ENCODE measurements at places on chromosomes 16 and 17.

- no peaks in the 10 kb centered on the region for H3K4me1 ChIP-seq
- H3K27me3 ChIP-seq: no peaks in the 10 kb centered on the region
- H3K36me3 ChIP-seq: no peaks in the 10 kb centered on the region
- H3K4me3 ChIP-seq: no peak overlapping the region
Measured at GRCh38 chr16:55559933-55560516, 6.5 kb upstream of the CAPNS2 start.

GRCh38 chr17:79919862-79920720, 80.9 kb upstream of the CBX4 start:
- H3K27me3 ChIP-seq: no peaks in the 10 kb centered on the region
- no peaks in the 10 kb centered on the region for H3K36me3 ChIP-seq
- H3K4me1 ChIP-seq: no peaks in the 10 kb centered on the region
- no peak overlapping the region for H3K4me3 ChIP-seq
- no peak overlapping the region for H3K27ac ChIP-seq

GRCh38 chr16:9922441-9922840, 259.8 kb downstream of the GRIN2A start:
- no peak overlapping the region for H3K27ac ChIP-seq
- H3K36me3 ChIP-seq: no peaks in the 10 kb centered on the region
- H3K4me3 ChIP-seq: no peak overlapping the region
- no peak for DNase-seq
- H3K27me3 ChIP-seq: no peaks in the 10 kb centered on the region

DNA sequence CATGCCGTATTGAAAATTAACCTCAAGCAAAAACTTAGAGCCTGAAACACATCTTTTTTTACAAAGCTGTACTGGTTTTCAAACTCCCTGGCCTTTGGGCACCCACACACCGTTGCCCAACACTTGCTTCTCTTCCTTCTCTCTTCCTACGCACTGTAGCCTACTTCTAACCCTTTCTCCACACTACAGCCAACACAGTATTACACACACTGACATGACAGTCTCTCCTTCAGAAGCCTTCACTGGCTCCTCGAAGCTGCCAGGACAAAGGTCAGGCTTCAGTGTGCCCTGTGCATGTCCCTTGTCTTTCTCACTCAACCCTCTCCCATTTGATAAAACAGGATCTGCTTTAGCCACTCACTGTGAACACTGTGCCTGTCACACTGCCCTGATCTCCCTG, 8.0 kb downstream of the FANCA start:
- no peaks in the 10 kb centered on the region for H3K36me3 ChIP-seq
- H3K4me1 ChIP-seq: no peaks in the 10 kb centered on the region
- DNase-seq: no peak

DNA sequence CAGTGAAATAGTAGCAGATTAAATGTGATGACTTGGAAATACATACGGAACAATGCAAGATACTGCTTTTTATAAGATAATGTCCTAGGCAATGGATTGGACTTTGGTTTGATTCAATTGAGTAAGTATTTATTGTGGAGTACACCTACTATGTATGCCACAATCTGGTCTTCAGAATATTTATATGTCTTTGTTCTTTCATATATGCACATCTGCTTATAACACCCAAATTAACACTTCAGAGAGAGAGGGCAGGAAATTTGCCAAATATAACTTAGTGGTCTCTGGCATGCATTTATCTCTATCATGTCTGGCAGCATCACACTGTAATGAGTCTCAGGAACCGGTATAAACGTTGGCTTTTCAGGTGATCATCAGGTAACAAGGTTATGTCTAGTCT, 16.9 kb downstream of the RPGRIP1L start:
- no peaks in the 10 kb centered on the region for H3K36me3 ChIP-seq
- no peak overlapping the region for H3K4me3 ChIP-seq
- no peaks in the 10 kb centered on the region for H3K4me1 ChIP-seq

DNA sequence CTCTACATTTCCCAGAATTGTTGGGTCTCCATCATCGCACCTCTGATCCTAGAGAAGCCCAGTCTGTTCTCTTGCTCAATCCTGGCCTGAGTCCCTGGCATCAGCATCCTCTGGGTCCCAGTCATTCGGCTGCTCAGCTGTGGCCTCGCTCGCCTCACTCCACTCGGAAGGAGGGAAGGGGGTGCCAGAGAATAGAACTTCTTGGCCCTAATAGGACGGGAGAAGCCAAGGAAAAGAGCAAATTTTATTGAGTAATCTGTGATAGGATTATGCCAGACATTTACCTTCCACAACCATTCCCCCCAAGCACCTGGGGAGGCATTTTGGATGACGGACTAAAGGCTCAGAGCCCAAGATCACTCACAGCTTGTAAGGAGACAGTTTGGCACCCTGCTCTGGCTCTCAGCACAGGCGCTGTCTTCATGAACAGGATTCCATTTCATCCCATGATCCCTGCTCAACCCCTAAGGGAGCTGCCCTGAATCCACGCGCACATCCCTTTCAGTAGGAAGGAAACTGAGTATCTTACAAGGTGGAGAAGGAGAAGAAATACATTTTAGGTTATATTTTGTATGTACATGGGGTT, 498 bp upstream of the CLEC10A start:
- no peak for DNase-seq
- H3K36me3 ChIP-seq: no peaks in the 10 kb centered on the region
- peaks cover 12% of the 10 kb centered on the region for H3K4me1 ChIP-seq
- H3K27me3 ChIP-seq: peaks cover 4% of the 10 kb centered on the region
- H3K4me3 ChIP-seq: no peak overlapping the region

DNA sequence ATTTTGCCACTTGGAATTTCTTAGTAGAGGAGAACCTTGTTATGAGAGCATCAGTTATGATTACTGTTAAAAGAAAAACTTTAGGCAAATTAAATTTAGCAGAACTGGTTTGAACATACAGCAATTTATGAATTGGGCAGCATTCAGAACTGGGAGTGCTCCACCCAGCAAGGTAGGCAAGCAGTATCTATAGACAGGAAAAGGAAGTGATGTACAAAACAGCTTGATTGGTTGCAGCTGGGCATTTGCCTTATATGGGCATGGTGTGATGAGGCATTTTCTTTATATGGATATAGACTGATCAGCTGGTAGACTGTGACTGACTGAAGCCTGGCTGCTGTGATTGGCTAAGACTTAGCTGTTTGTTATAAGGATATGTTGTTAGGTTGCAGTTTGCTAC, 17.6 kb upstream of the CYLD start:
- H3K4me1 ChIP-seq: peaks cover 7% of the 10 kb centered on the region
- H3K27me3 ChIP-seq: no peaks in the 10 kb centered on the region
- H3K27ac ChIP-seq: no peak overlapping the region
- no peak overlapping the region for H3K4me3 ChIP-seq

- no peak for DNase-seq
- H3K36me3 ChIP-seq: no peaks in the 10 kb centered on the region
- H3K27ac ChIP-seq: no peak overlapping the region
- H3K4me1 ChIP-seq: no peaks in the 10 kb centered on the region
- no peaks in the 10 kb centered on the region for H3K27me3 ChIP-seq
Measured at GRCh38 chr16:65808790-65809189, 557.7 kb upstream of the CDH5 start.

DNA sequence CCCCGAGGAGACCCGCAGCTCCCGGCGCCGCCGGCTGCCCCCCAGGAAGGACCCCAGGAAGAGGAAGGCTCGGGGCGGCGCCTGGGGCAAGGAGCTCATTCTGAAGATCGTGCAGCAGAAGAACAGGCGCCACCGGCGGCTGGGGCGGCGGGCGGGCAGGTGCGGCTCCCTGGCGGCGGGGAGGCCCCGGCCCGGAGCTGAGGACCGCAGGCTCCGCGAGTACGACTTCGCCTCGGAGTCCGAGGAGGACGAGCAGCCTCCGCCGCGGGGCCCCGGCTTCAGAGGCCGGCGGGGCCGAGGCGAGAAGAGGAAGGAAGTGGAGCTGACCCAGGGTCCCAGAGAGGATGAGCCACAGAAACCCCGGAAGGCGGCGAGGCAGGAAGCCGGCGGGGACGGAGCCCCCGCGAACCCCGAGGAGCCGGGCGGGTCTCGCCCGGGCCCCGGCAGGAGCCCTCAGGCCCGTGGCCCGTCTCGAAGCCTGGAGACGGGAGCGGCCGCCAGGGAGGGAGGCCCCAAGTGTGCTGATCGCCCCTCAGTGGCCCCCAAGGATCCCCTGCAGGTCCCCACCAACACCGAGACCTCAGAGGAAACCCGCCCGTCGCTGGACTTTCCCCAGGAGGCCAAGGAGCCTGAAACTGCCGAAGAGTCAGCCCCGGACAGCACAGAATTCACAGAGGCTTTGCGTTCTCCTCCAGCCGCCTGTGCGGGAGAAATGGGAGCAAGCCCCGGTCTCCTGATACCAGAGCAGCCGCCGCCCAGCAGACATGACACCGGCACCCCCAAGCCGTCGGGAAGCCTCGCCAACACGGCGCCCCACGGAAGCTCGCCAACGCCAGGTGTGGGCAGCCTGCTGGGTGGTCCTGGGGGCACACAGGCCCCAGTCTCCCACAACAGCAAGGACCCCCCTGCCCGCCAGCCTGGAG, 22.3 kb upstream of the ZFPM1 start:
- H3K27ac ChIP-seq: no peak overlapping the region
- H3K27me3 ChIP-seq: no peaks in the 10 kb centered on the region
- no peak overlapping the region for H3K4me3 ChIP-seq
- peak; percentile 47 for DNase-seq
- no peaks in the 10 kb centered on the region for H3K36me3 ChIP-seq

- no peak overlapping the region for H3K27ac ChIP-seq
- H3K27me3 ChIP-seq: no peaks in the 10 kb centered on the region
- DNase-seq: no peak
- no peak overlapping the region for H3K4me3 ChIP-seq
- H3K36me3 ChIP-seq: no peaks in the 10 kb centered on the region
Measured at GRCh38 chr16:842061-842476, 41.5 kb upstream of the GNG13 start.
